ENCODE measurements at places on chromosomes 6 and 20. TPM values are rescaled to one million over a fixed set of nuclear protein-coding genes. Genes with fewer than 3 reads are reported as not detected.

DNA sequence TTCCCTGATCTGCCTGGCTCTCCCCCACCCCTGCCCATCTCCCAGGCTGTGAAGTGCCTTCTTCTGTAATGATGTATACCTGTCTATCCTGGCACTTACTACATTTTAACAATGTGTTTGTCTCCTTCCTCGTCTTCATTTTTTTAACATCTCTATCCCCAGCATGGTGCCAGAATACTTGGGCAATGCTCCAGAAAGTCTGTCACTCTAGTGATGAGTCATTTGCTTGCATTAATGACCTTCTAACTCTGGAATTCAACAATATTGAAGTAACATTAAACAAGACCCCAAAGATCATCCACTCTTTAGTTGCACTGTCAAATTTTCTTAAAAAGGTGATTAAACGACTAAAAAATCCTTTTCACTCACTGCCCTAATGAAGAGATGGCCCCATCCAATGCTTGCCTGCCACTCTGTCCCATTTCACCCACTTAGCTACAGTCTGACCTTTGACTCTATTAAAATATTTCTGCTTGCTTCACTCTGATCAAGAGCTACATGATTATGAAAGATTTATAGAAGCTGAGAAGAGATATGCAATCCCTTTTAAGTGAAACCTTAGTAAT lies 7.7 kb upstream of the KLHL31 start:
- no peak overlapping the region for H3K27ac ChIP-seq
- no peak for DNase-seq
- no peaks in the 10 kb centered on the region for H3K36me3 ChIP-seq
- peaks cover 4% of the 10 kb centered on the region for H3K27me3 ChIP-seq
- H3K4me3 ChIP-seq: no peak overlapping the region

DNA sequence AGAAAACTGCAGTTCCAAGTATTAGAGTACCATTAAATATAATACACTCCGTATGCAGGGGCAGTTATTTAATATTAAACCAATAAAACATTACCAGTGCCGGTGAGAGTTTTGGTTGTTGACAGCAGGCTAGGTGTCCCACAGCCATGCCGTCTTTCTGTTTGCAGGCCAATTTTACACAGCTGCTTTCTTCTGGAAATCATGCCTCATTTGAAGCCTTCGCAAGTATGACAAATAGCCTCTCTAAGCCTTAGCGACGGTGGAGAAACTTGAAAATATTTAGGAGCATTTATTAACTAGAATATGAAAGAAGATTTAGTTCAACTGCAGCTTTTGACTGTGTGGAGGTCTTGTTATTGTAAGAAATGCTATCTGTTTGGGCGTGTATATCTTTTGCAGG lies 226.0 kb downstream of the BMP2 start:
- no peaks in the 10 kb centered on the region for H3K36me3 ChIP-seq
- no peak overlapping the region for H3K27ac ChIP-seq
- no peak for DNase-seq
- H3K4me1 ChIP-seq: no peaks in the 10 kb centered on the region
- no peak overlapping the region for H3K4me3 ChIP-seq
- H3K27me3 ChIP-seq: no peaks in the 10 kb centered on the region

GRCh38 chr20:25394996-25395395 lies 4.4 kb upstream of the ABHD12 start:
- H3K4me3 ChIP-seq: no peak overlapping the region
- no peak overlapping the region for H3K27ac ChIP-seq
- no peaks in the 10 kb centered on the region for H3K27me3 ChIP-seq
- DNase-seq: no peak

DNA sequence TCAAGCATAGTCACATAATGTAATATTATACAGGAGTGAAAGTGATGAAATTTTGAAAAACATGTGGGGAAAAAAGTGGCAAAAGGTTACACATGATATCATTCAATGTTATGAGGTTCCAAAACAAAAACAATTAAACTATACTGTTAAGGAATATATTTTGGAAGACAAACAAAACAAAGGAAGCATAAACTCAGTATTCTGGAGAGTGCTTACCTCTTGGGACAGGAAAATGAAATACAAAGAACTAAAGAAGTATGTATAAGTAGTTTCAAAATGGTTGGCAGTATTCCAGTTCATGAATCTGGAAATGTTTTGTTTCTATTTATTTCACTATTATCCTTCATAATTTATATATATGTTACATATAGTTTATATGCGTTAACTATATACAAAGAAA lies 213.5 kb downstream of the MOXD1 start:
- no peak for DNase-seq
- no peak overlapping the region for H3K27ac ChIP-seq
- no peaks in the 10 kb centered on the region for H3K36me3 ChIP-seq
- no peaks in the 10 kb centered on the region for H3K4me1 ChIP-seq

DNA sequence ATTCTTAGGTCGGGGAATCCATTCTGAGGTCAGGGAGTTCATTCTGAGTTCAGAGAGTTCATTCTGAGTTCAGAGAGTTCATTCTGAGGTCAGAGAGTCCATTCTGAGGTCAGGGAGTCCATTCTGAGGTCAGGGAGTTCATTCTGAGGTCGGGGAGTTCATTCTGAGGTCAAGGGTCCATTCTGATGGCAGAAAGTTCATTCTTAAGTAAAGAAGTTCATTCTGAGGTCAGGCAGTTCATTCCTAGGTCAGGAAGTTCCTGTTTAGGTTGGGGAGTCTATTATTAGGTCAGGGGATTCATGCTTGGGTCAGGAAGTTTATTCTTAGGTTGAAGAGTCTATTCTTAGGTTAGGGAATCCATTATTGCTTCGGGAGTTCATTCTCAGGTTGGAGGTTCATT lies 16.5 kb upstream of the NXT1 start:
- H3K4me1 ChIP-seq: no peaks in the 10 kb centered on the region
- no peak for DNase-seq
- H3K4me3 ChIP-seq: no peak overlapping the region
- H3K27me3 ChIP-seq: no peaks in the 10 kb centered on the region
- no peaks in the 10 kb centered on the region for H3K36me3 ChIP-seq

GRCh38 chr6:19356692-19357091 lies 480.5 kb upstream of the ID4 start:
- H3K4me3 ChIP-seq: no peak overlapping the region
- H3K27ac ChIP-seq: no peak overlapping the region
- H3K36me3 ChIP-seq: no peaks in the 10 kb centered on the region
- H3K27me3 ChIP-seq: no peaks in the 10 kb centered on the region
- DNase-seq: no peak

- H3K4me3 ChIP-seq: no peak overlapping the region
- no peaks in the 10 kb centered on the region for H3K36me3 ChIP-seq
- no peaks in the 10 kb centered on the region for H3K4me1 ChIP-seq
- H3K27ac ChIP-seq: no peak overlapping the region
These were observed 87.8 kb upstream of the TIAM2 start for GRCh38 chr6:154907291-154907690.

DNA sequence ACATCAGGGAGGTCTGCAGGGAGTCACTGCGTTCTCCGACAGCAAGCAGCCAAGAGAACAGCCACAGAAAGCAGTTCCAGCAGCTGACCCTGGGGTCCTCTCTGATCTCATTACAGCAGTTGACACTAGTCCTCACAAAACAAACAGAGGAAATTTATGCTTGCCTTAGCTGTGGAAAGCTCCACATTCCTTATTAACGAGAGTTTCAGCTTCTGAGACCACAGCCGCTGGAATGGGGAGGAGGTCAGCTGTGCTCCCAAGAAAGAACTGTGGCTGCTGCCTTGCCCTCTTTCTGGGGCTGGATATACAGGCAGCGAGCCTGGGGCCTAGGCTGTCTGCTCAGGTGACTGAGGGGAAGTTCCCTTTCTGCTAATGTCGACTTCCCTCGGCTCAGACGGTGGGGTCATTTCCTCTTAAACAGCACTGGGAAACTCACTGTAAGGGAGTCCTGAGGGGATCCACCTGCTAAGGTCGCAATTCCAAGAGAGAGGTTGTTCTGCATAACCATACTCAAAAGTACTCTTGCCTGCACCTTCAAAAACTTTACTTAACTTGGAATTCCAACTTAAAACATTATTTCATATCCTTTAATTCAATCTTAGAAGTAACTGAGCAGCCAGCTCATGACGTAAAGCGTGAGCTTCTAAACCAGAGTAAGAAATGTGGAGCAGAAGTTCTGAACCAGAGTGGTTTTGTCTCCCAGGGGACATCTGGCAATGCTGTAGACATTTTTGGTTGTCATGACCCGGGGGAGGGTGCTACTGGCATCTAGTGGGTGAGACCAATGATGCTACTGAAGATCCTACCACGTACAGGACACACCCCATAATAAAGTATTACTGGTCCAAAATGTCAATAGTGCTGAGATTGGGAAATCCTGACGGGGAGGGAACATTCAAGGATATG lies 80.3 kb downstream of the BACH2 start:
- no peaks in the 10 kb centered on the region for H3K27me3 ChIP-seq
- DNase-seq: no peak
- H3K36me3 ChIP-seq: no peaks in the 10 kb centered on the region
- peak overlapping the region; percentile 37 for H3K27ac ChIP-seq
- no peak overlapping the region for H3K4me3 ChIP-seq

- H3K27ac ChIP-seq: peak within 1 kb of the TSS; percentile 70
- H3K36me3 ChIP-seq: no peaks in the 10 kb centered on the region
- DNase-seq: peak; percentile 93
- peaks cover 32% of the 10 kb centered on the region for H3K4me1 ChIP-seq
These were observed at the start of gene GMPR for GRCh38 chr6:16238057-16238962. TSS of gene GMPR (plus strand) at chr6:16238587. CDS start at chr6:16238694, 107 bp downstream.

GRCh38 chr6:73823046-73823735 lies 127.2 kb downstream of the CD109 start:
- no peaks in the 10 kb centered on the region for H3K27me3 ChIP-seq
- no peaks in the 10 kb centered on the region for H3K36me3 ChIP-seq
- no peak overlapping the region for H3K27ac ChIP-seq
- H3K4me1 ChIP-seq: no peaks in the 10 kb centered on the region
- DNase-seq: no peak
- H3K4me3 ChIP-seq: no peak overlapping the region

- no peaks in the 10 kb centered on the region for H3K27me3 ChIP-seq
- no peak overlapping the region for H3K27ac ChIP-seq
- H3K36me3 ChIP-seq: no peaks in the 10 kb centered on the region
- H3K4me1 ChIP-seq: peaks cover 5% of the 10 kb centered on the region
These were observed 70.4 kb upstream of the SIRPA start for GRCh38 chr20:1824834-1825233.

GRCh38 chr6:87210979-87211378 lies 55.6 kb downstream of the ZNF292 start:
- H3K27ac ChIP-seq: no peak overlapping the region
- DNase-seq: no peak
- no peaks in the 10 kb centered on the region for H3K36me3 ChIP-seq
- H3K4me1 ChIP-seq: no peaks in the 10 kb centered on the region

- H3K4me1 ChIP-seq: no peaks in the 10 kb centered on the region
- no peaks in the 10 kb centered on the region for H3K27me3 ChIP-seq
- no peaks in the 10 kb centered on the region for H3K36me3 ChIP-seq
- no peak overlapping the region for H3K27ac ChIP-seq
These were observed 30.2 kb upstream of the CST7 start for GRCh38 chr20:24918579-24919566.

- no peak for DNase-seq
- H3K36me3 ChIP-seq: no peaks in the 10 kb centered on the region
- no peaks in the 10 kb centered on the region for H3K27me3 ChIP-seq
These were observed 186.6 kb downstream of the LY86 start for GRCh38 chr6:6775074-6775473.

GRCh38 chr6:169638915-169639314 lies 62.9 kb downstream of the WDR27 start:
- H3K4me3 ChIP-seq: no peak overlapping the region
- no peak overlapping the region for H3K27ac ChIP-seq
- H3K4me1 ChIP-seq: no peaks in the 10 kb centered on the region
- no peak for DNase-seq
- no peaks in the 10 kb centered on the region for H3K27me3 ChIP-seq
- H3K36me3 ChIP-seq: peaks cover 4% of the 10 kb centered on the region

DNA sequence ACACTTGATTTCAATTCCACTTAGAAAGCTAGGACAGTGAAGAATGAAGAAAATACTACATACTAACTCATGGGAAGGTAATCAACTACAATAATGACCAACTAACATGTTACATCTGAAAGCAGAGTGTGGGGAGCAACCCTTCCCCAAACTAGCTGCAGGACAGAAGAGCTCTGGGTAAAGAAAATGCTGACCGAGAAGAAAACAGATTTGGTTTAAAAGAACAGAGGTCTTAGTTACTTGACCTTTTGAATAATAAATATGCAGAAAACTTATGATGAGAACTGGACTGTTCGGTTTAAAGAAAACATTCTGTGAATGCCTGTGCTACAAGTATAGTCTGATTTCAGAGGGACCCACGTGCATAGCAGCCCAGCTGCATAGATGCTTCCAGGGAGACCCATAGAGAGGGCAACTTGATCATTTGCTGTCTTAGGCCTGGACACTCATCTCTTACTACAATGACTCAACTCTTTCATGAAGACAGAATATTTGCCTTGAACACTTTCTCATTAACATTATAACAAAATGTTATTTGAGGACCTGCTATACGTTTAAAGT lies 53.5 kb downstream of the RALGAPA2 start:
- no peak for DNase-seq
- no peak overlapping the region for H3K4me3 ChIP-seq
- H3K27me3 ChIP-seq: no peaks in the 10 kb centered on the region
- H3K36me3 ChIP-seq: no peaks in the 10 kb centered on the region
- H3K27ac ChIP-seq: no peak overlapping the region

GRCh38 chr20:51318058-51318949 lies 224.2 kb downstream of the NFATC2 start:
- no peaks in the 10 kb centered on the region for H3K36me3 ChIP-seq
- no peak overlapping the region for H3K4me3 ChIP-seq
- peak; percentile 74 for DNase-seq
- H3K27ac ChIP-seq: no peak overlapping the region

The SCRT2 gene
- not detected for total RNA-seq

The C4A gene
- 200 TPM for total RNA-seq

The TBXT gene
- not detected for total RNA-seq

The EPPIN gene
- total RNA-seq: not detected

The HAO1 gene
- not detected for total RNA-seq

The IPCEF1 gene
- 8.8 TPM for total RNA-seq

The FAM217B gene
- 24.3 TPM for total RNA-seq

The FAM135A gene
- total RNA-seq: 24.1 TPM

The ADGRF4 gene
- not detected for total RNA-seq

The PGM3 gene
- total RNA-seq: 37.3 TPM

The ZNF76 gene
- 31.3 TPM for total RNA-seq

Measured in upper lobe of right lung (tissue), 1 donor.